T-helper 1 cell treated with Interleukin-12 subunit alpha and Interleukin-12 subunit beta and Interleukin-4 antibody, amounts not matched to agents 30 ng/mL and 1 ng/mL, for 36 hours (primary cell): ENCODE measurements at places on chromosomes 2 and 18. TPM values are rescaled to one million over a fixed set of nuclear protein-coding genes. Genes with fewer than 3 reads are reported as not detected.

The KCNS3 gene
- not detected in 2 replicates for total RNA-seq

The CCL20 gene
- total RNA-seq = 0.27 TPM in 1 of 2 replicates, not detected in the other

The HAAO gene
- 0.80 and 0.93 TPM in 2 replicates for total RNA-seq

The RBM44 gene
- 0.63 and 1.1 TPM in 2 replicates for total RNA-seq

The MOGAT1 gene
- not detected in 2 replicates for total RNA-seq

The POTEJ gene
- not detected in 2 replicates for total RNA-seq

The ALPG gene
- total RNA-seq = not detected in 2 replicates

The KCNE4 gene
- not detected in 2 replicates for total RNA-seq

The CROCC2 gene
- not detected in 2 replicates for total RNA-seq

The ELOA2 gene
- not detected in 2 replicates for total RNA-seq

The NDC80 gene
- 48.9 and 51.3 TPM in 2 replicates for total RNA-seq

The XDH gene
- total RNA-seq = 0.15 and 0.17 TPM in 2 replicates

The VAMP5 gene
- 60.8 and 68.7 TPM in 2 replicates for total RNA-seq

The KLHL41 gene
- not detected in 2 replicates for total RNA-seq

The ZC3H8 gene
- total RNA-seq = 20.4 and 22.3 TPM in 2 replicates

The VWA3B gene
- total RNA-seq = not detected in 2 replicates

The C2orf80 gene
- total RNA-seq = not detected in 2 replicates
